Right cardiac atrium (tissue), 5 donors: ENCODE measurements at places on chromosomes 7 and 10. TPM values are rescaled to one million over a fixed set of nuclear protein-coding genes. Genes with fewer than 3 reads are reported as not detected.

The ZNF804B gene
- 0.23 TPM for total RNA-seq

GRCh38 chr10:132577350-132578003, 39.9 kb downstream of the INPP5A start:
- DNase-seq, result peak; percentile 75

GRCh38 chr10:98326621-98327027, 58.6 kb upstream of the LOXL4 start:
- no peak for DNase-seq

GRCh38 chr7:105742787-105743186, 133.6 kb downstream of the ATXN7L1 start:
- DNase-seq, result no peak

DNA sequence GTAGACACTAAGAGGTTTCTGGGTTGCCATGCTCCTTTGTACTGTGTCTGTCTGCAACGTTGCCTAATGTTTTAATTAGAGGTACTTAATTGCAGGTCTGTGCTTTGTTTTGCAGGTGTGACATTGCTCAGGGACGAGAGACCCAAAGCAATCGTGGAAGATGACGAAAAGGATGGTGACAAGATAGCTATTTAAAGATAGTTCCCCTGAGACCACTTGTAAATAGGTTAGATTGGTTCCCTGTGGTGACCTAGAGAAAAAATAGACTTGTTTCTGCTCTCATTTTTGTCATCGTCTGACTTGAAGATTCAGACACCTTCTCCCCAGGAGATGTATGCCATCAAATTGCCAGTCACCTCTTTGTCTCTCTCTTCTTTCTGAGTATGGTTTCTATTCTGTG, 20.1 kb downstream of the PPP1R17 start:
- DNase-seq, result no peak
